ENCODE measurements at places on chromosomes 5 and 9. TPM values are rescaled to one million over a fixed set of nuclear protein-coding genes. Genes with fewer than 3 reads are reported as not detected.

The GRM6 gene
- total RNA-seq: not detected

The DAPK1 gene
- total RNA-seq: 1.9 TPM

The SLC45A2 gene
- total RNA-seq: not detected

The FOXD4L3 gene
- not detected for total RNA-seq

The ADGRD2 gene
- not detected for total RNA-seq

The MLANA gene
- not detected for total RNA-seq

The SLC6A18 gene
- total RNA-seq: not detected

The FAM153A gene
- total RNA-seq: 166 TPM

The MRPS27 gene
- total RNA-seq: 46.7 TPM

The TMEM252 gene
- total RNA-seq: not detected

The ABO gene
- not detected for total RNA-seq

The CCL21 gene
- total RNA-seq: not detected

The PCDHGB3 gene
- 0.34 TPM for total RNA-seq

The SFXN1 gene
- total RNA-seq: 88.9 TPM

The TEX48 gene
- 0.85 TPM for total RNA-seq

The ZNF618 gene
- total RNA-seq: 0.24 TPM

The C5orf58 gene
- total RNA-seq: not detected

The OBP2B gene
- not detected for total RNA-seq

The IL5 gene
- total RNA-seq: 1.6 TPM

The ADRA1B gene
- not detected for total RNA-seq

The COL23A1 gene
- 0.10 TPM for total RNA-seq

The PCDHB8 gene
- not detected for total RNA-seq

The TMC1 gene
- not detected for total RNA-seq

The ADAMTS2 gene
- not detected for total RNA-seq

The DBH gene
- total RNA-seq: not detected

The POU5F2 gene
- total RNA-seq: 1.8 TPM
